Skeletal muscle cell (primary cell): ENCODE measurements at places on chromosomes 6 and 20.

GRCh38 chr6:68238097-68238601, 396.9 kb upstream of the ADGRB3 start:
- DNase-seq: no peak

- no peak for DNase-seq
These were observed 1.1 kb downstream of the CEBPB start for GRCh38 chr20:50191544-50192363.

DNA sequence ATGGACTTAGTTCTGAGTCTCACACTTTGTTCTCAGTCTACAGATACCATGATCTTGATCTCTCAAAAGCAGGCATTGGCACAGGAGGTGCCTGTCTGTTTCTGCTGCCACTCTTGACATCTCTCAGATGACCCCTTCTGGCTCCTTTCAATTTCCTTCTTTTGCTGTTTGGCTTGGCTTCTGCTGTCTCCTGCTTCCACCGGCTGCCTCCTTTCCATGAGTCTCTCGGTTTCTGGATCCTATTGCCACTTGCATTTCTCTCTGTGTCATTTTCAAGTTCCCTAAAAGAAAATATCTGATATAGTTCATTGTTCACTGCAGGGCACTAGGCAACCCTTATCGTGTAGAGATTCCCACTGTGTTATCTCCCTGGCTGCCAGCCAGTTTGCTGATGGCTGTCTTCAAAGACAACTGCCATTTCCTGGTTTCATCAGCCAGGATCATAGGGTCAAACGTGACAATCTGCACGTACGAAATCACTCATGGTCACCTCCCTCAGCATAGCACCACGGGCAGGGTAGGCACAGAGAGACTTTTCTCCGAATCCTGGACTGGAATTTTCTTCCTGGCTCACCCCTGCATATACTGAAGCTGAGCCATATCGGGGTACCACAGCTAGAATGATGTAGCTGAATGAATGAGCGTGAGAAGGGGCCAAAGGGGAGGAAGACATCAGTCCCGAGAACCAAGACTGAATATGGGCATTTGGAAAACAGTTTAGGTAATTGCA, 144.6 kb upstream of the TMEM170B start:
- no peak for DNase-seq

- peak; percentile 20 for DNase-seq
These were observed at the start of gene SYCP2L for GRCh38 chr6:10886691-10887502. Gene SYCP2L (plus strand): TSS chr6:10887052. CDS start chr6:10887127, 75 bp downstream.

DNA sequence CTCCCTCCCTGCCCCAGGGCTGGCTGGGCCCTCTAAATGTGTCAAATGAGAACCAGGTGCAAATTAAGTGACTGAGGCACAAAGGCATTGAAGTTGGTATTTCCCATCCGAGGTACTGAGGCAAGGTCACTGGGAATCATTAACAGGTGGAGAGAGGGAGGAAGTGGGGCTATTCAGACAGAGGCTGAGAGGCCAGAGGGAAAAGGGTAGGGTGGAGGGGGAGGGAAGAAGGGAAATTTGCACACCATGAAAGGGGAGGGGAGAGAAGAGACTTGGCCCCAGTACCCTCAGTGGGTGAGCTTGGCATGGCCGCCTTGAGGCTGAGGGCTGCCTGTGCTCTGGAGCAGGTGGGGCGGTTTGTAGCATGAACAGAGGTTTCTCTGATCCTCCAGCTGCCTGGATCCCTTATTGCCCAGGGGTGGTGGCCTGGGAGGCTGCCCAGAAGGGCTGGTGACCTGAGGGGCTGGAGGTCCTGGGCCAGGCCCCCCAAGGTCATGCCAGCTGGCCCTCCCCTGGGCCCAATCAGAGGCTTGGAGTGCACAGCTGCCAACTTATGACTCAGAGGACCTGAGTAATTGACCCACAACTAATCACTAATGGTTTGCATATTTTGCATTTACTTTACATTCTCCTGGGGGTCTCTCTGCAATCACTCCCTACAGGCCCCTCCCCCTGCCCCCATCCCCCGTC, 40.3 kb upstream of the ZFAND3 start:
- no peak for DNase-seq

DNA sequence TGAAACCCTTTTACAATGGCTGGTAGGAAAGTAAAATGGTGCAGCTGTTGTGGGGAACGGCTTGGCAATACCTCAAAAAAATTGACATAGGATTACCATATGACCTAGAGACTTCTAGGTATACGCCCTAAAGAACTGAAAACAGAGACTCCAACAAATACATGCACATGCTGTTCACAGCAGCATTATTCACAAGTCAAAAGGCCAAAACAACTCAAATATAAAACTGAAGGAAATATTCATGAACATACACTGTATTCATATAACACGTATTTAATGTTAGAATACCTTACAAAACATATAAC, 74.6 kb downstream of the FOXA2 start:
- no peak for DNase-seq

DNA sequence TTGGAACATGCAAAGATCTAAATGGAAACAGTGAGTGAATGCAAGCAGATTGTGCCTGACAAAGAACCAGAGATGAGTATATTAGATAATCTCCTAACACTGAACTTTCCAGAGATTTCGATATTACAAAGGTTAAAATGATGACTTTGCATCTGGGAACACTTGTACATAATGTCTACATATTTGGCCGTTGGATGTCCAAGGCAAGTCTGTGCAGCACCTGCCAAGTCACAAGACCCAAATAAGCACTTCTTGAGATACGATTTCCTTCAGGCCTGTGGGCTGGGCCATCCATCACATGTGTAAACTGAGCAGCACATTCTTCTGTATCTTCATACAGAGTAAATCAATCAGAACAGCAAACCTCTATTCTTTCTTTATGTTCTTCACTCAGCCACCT, 32.5 kb upstream of the SMLR1 start:
- no peak for DNase-seq

- DNase-seq: no peak
These were observed 41.9 kb downstream of the UTRN start for GRCh38 chr6:144327081-144327480.

- no peak for DNase-seq
These were observed 2.2 kb downstream of the APCDD1L start for GRCh38 chr20:58512808-58513552.

- DNase-seq: no peak
These were observed 168.0 kb downstream of the KIF16B start for GRCh38 chr20:16405254-16405653.
